ENCODE measurements at places on chromosomes 6 and 20.

GRCh38 chr20:1813101-1813529, 82.1 kb upstream of the SIRPA start:
- no peak overlapping the region for H3K27ac ChIP-seq
- no peak overlapping the region for H3K4me3 ChIP-seq
- DNase-seq: no peak
- no peaks in the 10 kb centered on the region for H3K36me3 ChIP-seq
- H3K27me3 ChIP-seq: no peaks in the 10 kb centered on the region

DNA sequence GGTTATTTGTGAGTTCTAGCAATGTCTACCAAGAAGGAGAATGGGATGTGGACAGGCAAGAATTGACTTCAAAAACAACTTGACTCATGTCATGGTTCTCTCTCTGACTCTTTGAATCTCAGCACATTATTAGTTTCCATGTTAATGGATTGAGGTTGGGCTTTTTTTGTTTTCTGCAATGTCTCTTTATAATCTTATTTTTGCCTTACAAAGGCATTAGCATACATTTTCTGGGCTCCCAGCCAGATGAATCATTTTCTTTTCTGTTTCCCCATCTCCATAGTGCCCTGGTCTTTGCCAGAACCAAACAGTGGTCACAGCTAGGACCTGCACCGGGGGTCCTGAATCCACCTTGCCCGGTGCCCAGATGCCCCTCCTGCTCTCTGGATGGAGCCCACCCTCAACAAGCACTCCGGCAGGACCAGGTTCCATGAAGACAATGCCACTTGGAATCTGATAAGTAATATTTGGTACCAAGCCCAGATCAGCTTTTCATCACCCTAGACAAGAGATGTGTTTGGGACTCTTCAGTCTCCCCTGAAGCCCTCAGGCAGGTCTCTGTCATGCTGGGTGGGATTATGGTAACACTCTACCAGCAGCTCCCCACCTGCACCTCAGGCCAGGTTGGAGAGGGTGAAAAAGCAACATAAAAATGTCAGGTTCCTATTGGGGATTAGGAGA, 266.7 kb upstream of the SULF2 start:
- DNase-seq: no peak
- H3K4me3 ChIP-seq: no peak overlapping the region
- peaks cover 19% of the 10 kb centered on the region for H3K27me3 ChIP-seq
- H3K27ac ChIP-seq: no peak overlapping the region

GRCh38 chr6:55898342-55898741, 23.0 kb upstream of the BMP5 start:
- no peak for DNase-seq
- H3K4me3 ChIP-seq: no peak overlapping the region
- no peak overlapping the region for H3K27ac ChIP-seq
- H3K27me3 ChIP-seq: peaks cover 3% of the 10 kb centered on the region

DNA sequence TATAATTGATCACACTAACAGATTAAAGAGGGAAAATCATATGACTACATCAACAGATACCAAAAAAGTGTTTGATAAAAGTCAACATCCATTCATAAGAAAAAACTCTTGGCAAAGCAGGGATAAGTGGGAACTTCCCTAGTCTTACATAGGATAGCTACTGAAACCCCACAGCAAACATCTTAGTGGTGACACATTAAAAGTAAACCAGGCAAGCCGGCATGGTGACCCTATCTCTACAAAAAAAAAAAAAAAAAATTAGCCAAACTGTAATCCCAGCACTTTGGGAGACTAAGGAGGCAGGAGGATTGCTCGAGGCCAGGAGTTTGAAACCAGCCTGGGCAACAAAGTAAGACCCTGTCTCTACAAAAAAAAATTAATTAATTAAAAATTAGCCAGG, 13.8 kb upstream of the CCND3 start:
- H3K36me3 ChIP-seq: no peaks in the 10 kb centered on the region
- DNase-seq: no peak
- H3K27me3 ChIP-seq: no peaks in the 10 kb centered on the region
- H3K4me1 ChIP-seq: no peaks in the 10 kb centered on the region
- H3K27ac ChIP-seq: no peak overlapping the region

- DNase-seq: no peak
- no peaks in the 10 kb centered on the region for H3K27me3 ChIP-seq
- H3K4me3 ChIP-seq: no peak overlapping the region
- H3K36me3 ChIP-seq: peaks cover 19% of the 10 kb centered on the region
- H3K27ac ChIP-seq: peak overlapping the region; percentile 89
These were observed 291.0 kb downstream of the ZFAND3 start for GRCh38 chr6:38110481-38110971.

DNA sequence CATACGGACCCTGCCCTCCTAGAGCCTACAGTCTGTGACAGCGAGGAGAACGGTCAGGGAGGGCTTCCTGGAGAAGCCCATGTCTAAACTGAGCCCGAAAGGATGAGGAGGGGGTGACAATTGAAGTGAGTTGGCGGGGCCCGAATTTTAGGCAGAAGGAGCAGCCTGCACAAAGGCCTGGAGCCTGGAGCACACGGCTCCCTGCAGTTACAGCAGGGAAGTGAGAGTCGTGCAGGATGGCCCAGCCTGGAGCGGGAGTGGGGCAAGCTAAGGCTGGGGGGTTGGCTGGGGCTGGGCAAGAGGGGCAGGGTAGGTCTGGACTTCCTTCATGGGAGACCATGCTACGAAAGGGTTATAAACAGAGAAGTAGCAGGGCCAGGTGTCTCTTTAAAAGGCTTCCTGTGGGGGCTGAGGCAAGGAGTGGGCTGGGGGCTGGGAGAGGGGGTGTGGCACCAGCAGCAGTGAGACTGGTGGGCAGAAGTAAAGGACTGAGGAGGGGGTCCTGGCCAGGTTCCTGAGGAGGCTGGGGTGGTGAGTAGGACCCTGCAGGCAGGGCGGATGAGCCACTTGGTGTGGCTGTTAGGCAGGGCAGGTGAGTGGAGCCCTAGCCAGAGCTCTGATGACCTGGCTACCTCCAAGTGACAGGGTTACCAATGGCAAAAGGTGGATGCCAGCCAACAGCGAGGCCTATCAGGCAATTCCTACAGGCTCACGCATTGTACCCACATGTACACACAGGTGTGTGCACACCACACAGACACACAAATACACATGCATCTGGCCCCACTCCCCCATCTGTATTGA, 119.2 kb downstream of the MRPL14 start:
- no peak for DNase-seq
- peaks cover 43% of the 10 kb centered on the region for H3K27me3 ChIP-seq
- peak overlapping the region; percentile 68 for H3K27ac ChIP-seq
- no peaks in the 10 kb centered on the region for H3K36me3 ChIP-seq
- no peak overlapping the region for H3K4me3 ChIP-seq

GRCh38 chr6:90008908-90009501, 114.7 kb downstream of the GJA10 start:
- H3K27ac ChIP-seq: no peak overlapping the region
- H3K27me3 ChIP-seq: peaks cover 3% of the 10 kb centered on the region
- DNase-seq: no peak
- H3K4me1 ChIP-seq: no peaks in the 10 kb centered on the region
- H3K4me3 ChIP-seq: no peak overlapping the region

DNA sequence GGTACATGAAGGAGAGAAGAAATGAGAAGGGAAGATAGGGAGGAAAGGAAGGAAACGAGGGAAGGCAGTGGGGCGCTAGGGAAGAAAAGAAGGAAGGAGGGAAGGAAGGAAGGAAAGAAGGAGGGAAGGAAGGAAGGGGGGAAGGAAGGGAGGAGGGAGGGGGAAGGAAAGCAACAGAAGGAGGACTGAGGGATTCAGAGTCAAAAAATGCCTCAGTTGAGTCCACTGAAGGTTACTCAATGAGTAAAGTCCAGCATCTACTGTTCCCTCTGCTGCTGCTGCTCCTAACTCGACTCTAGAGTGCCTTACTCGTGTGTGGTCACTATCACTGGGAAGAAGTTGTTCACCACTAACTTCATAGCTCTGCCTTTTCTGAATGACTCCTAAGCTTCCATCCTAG, 33.8 kb downstream of the PHACTR1 start:
- H3K27me3 ChIP-seq: peaks cover 58% of the 10 kb centered on the region
- H3K36me3 ChIP-seq: no peaks in the 10 kb centered on the region
- H3K4me1 ChIP-seq: no peaks in the 10 kb centered on the region
- no peak for DNase-seq

DNA sequence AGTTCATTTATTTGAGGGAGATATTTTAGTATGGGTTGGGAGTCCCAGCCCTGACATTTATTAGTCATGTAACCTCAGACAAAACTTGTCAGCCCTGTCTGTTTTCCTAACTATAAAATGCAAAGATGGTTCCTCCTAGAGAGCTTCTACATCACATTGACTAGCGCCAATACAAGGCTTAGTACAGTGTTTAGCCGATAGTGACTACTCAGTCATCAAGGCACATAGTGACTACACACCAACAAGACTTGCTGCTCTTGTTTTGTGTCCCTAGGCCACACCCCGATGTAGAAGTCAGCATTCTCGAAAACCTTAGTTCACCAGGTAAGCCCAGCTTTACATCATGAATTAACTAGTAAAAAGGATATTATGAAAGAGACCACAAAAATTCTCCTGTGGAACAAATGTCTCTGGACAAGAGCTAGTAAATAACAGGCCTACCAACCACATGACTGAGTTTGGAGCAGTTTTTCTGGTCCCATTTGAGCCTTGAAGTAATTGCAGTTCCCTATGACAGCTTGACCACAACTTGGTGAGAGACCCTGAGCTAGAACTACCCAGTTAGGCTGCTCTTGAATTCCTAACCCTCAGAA, 68.8 kb downstream of the PFDN4 start:
- H3K27ac ChIP-seq: no peak overlapping the region
- H3K36me3 ChIP-seq: no peaks in the 10 kb centered on the region
- no peak overlapping the region for H3K4me3 ChIP-seq
- no peak for DNase-seq
- no peaks in the 10 kb centered on the region for H3K27me3 ChIP-seq
- no peaks in the 10 kb centered on the region for H3K4me1 ChIP-seq

- no peak for DNase-seq
- peaks cover 4% of the 10 kb centered on the region for H3K27me3 ChIP-seq
- H3K36me3 ChIP-seq: no peaks in the 10 kb centered on the region
- H3K27ac ChIP-seq: no peak overlapping the region
- no peak overlapping the region for H3K4me3 ChIP-seq
These were observed 341.0 kb upstream of the SULF2 start for GRCh38 chr20:48126227-48126740.

GRCh38 chr20:38534756-38535155, 46.2 kb upstream of the ADIG start:
- peaks cover 3% of the 10 kb centered on the region for H3K27me3 ChIP-seq
- H3K36me3 ChIP-seq: peaks cover 53% of the 10 kb centered on the region
- H3K27ac ChIP-seq: no peak overlapping the region
- no peak overlapping the region for H3K4me3 ChIP-seq
- no peaks in the 10 kb centered on the region for H3K4me1 ChIP-seq
- no peak for DNase-seq

DNA sequence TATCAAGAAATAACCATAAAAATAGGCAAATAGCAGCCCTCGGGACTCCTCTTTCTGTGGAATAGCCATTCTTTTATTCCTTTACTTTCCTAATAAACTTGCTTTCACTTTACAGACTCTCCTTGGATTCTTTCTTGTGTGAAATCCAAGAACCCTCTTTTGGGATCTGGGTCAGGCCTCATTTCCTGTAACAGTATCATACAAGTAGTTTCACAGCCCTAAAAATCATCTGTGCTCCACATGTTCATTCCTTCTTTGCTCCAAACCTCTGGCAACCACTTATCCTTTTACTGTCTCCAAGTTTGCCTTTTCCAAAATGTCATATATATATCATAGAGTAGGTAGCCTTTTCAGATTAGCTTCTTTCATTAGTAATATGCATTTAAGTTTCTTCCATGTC, 13.5 kb upstream of the NT5E start:
- H3K27ac ChIP-seq: no peak overlapping the region
- H3K4me3 ChIP-seq: no peak overlapping the region
- H3K4me1 ChIP-seq: no peaks in the 10 kb centered on the region
- no peaks in the 10 kb centered on the region for H3K27me3 ChIP-seq
- H3K36me3 ChIP-seq: no peaks in the 10 kb centered on the region

DNA sequence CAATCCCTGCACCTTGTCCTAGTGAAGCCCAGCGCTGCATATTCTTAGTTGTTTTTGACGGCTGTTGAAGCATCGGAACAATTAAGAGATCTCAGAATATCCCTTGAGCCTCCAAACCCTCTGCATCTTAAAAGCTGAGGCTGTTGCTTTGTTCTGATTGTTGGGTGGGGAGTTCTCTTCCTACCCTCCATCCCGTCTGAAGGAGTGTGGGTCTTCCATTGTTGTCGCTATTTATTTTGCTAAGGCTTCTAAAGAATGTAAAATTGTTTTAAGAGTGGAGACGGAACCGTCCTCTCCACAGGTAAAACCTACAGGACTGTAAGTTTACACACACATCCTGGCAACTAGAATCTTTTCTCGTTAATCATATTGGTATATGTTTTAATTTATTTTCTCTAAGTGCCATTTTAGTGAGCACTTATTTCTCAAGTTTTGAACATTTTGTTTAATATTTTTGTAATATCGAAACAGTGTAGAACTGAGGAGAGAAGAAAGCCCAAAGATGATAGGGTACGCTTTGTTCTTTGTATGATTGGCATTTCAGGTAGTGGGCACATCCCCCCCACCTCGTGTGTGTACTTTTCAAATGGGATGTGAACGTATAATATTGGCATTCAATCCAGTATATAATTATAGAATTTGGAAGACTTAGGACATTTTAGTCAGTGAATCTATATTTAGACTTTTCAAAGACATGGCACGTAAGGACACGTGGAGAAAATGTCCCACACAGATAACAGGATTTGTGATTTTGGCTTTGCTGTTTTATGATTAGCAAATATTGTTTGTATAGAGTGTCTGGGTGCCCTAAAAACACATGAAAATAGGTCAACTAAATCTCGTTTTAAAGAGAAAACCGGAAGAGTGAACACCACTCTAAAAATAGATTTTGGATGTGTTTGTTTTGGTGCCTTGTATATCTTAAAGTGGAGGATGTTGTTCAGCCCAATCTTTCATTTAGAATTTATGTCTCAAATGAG, 1.3 kb downstream of the RNF146 start:
- H3K27ac ChIP-seq: peak overlapping the region; percentile 100
- peaks cover 24% of the 10 kb centered on the region for H3K36me3 ChIP-seq
- H3K4me1 ChIP-seq: peaks cover 53% of the 10 kb centered on the region
- no peak for DNase-seq
- H3K4me3 ChIP-seq: peak overlapping the region; percentile 99

DNA sequence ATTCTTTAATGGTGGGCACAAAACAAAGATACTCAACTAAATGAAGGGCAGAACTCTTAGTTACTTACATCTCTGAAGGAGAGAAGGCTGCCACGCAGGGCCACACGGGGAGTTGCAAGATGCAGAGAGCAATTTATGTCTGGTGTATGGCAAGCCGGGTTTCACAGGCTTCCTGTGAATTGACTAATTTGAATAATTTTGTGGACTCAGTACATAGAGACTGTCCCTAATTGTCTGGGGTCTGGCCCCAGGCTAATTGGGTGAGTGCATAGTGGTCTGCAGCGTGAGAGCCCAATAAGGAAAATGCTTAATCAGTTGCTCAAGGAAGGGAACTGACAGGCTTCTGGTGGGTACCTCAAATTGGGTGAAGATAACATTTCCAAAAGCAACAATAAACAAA, 205.7 kb downstream of the OTOR start:
- no peaks in the 10 kb centered on the region for H3K36me3 ChIP-seq
- H3K27ac ChIP-seq: no peak overlapping the region
- H3K4me1 ChIP-seq: no peaks in the 10 kb centered on the region
- no peak overlapping the region for H3K4me3 ChIP-seq
